GM10248 (cell line): ENCODE measurements at places on chromosomes 12 and 14.

- no peak for DNase-seq
Measured at GRCh38 chr12:11819643-11820042, 170.2 kb downstream of the ETV6 start.

DNA sequence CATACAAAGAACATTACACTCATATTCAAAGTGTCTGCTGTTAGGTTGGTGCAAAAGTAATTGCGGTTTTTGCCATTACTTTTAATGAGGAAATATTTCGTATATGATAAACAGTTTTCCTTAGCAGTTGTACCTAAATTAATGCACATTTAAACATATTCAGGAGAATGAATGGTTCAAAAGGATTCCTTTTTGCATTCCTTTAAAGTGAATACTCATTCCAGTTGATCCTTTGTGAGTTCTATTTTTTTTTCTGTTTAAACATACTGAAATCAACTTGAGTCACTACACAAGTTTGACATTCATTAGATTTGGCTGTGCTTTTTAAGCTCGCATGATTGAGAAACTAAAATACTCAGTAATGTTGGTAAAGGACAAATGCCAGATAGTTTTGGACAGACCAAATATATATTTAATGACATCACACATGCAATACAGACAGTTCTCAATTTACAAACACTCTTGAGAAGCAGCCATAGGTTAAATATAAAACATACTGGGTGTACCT lies 13.8 kb upstream of the SLC38A2 start:
- no peak for DNase-seq

GRCh38 chr12:52202361-52203078 lies 10.7 kb upstream of the KRT80 start:
- DNase-seq = no peak

GRCh38 chr12:130354407-130354806 lies 16.7 kb downstream of the PIWIL1 start:
- DNase-seq = no peak

GRCh38 chr12:115761784-115762183 lies 515.7 kb downstream of the MED13L start:
- no peak for DNase-seq

GRCh38 chr14:44995196-44995595 lies 33.2 kb downstream of the TOGARAM1 start:
- no peak for DNase-seq

DNA sequence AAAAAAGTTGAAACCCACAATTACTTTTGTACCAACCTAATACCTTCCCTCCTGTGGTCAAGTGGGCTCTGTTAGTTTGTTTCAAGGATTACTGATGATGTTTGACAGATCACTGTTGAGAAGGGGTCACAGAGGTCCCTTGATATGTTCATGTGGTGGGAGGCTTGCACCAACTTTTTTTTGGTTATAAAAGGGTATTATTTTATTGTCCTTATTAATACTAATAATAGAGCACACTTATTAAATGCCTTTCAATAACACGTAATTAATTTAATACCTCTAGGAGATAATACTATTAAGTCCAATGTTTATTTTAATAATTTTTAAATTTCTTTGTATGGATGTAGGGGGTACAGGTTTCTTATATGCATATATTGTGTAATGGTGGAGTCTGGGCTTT lies 4.4 kb downstream of the UBE3B start:
- DNase-seq = no peak

- no peak for DNase-seq
Measured at GRCh38 chr14:59303216-59303615, 114.7 kb downstream of the DAAM1 start.

GRCh38 chr14:104550861-104551728 lies 28.5 kb upstream of the C14orf180 start:
- no peak for DNase-seq

DNA sequence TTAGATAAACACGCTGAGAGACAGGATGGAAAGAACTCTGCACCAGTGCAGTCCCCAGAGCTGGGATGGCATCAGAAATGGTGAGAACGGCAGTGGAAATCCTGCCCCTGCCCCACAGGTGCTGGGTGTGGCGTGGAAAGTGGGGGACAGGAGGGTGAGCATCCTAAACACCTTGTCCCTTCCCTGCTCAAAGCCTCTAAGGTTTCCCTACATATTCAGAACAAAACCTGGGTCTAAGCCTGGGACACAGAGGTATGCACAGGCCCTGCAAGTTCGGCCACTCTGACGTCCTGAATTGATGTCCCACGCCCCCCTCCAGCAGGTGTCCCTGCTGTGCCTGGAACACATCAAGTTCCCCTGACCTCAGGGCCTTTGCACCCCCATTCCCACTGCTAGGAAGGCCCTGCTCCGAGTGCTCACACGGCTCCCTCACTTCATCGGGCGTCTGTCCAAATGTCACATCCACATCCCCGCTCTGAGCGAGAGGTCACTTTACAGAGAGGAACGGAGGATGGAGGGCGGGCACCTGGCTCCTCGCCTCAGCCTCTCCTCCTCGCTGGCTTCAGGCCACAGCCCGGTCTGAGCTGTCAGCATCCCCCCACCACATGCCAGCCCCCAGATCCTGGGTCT lies 38.5 kb upstream of the SFSWAP start:
- DNase-seq = no peak

DNA sequence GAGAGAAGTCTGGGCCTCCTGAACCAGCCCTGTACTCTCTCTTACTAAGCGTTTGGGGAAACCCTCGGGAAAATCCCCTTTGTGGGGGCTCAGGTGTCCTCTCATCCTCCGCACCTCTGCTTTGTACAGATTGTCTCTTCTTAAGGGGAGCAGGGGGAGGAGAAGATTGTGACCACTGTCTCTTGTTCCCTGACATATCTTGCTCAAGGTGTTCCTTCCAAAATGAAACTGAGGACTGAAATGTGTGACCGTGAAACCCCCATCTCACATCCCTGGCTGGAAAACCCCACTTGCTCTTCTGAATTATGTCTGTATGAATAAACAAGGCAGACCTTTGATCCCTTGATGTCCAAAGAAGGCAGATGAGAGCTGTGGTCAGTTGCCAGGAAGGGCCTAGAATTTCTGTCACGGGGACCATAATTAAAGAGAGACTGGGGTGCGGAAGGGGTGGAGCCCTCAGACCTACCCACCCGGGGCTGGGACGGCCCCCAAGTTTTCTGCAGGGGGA lies 369.8 kb downstream of the AACS start:
- DNase-seq = peak; percentile 72

DNA sequence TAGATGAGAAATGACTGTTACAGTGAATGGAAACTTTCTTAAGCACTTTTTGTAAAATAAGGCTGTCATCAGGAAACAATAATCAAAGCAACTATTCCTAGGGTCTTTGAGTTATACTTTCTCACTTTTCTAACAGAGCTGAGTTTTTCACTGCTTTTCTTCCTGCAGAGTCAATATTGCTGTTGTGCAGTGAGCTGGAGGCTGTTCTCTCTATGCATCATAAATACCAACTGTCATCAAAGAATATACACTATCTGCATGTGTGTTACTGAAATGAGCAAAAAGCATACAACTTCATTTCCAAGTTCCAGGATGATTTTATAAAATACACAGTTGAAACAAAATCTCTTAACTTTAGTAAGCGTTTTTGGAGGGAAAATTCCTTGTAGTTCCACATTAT lies 110.4 kb upstream of the CPSF6 start:
- DNase-seq = no peak

DNA sequence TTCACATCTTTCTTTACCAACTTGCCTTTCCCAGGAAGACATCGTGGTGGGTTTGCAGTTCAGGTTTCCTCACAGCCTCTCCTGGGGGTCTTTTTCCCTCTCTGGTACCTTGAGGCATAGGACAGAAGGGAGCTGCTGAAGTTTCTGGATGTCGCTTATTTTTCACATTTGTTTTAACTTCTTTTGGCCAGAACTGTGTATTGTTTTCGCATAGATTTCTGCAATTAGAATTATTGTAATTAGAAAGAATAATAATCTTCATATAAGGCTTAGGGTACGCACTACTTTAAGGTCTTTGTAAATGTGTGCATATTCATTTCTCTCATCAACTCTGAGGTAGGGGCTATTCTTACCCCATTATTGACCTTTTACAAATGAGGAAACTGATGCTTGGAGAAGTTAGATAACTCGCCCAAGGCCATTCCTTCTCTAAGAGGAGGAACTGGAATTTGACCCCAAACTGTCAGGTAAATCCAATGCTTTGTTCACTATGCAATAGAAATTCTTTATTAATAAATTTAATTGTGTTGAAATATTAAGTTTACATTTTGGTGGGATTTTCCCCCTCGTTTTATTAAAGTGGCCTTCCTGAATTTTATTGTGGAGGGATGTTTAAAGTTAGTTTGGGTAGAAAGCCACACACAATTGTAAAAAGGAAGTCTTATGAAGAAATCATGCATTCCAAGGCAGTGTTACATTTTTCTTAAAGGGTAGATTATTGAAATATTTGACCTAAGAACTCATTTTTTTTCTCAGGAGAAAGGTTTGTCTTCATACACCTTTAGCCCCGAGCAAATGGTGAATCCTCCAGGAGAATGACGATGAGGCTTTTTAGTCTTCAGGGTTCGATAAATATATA lies 12.1 kb upstream of the SLC38A2 start:
- DNase-seq = no peak

- DNase-seq = peak; percentile 50
Measured at GRCh38 chr12:116538076-116538591, 21.0 kb upstream of the MAP1LC3B2 start.

DNA sequence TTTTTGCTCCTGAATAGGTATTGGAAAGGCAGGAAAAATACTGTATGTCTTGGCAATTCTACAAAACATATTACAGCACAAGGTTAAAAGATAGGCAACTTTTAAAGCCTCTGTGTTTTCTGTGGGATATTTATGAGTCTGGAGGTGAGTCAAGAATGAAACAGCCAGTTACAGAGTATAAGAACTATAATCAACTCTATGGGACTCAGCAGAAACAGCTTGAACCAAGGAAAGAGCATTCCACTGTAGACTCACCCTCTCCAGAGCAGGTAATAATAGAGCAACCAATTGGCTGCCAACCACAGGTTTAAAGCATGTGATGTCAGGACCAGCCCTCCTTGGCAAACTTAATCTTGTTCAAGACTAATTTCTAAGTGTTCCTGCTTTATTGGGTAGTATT lies 100.5 kb upstream of the MDM1 start:
- no peak for DNase-seq

- peak; percentile 74 for DNase-seq
Measured at GRCh38 chr12:47717443-47718193, 7.7 kb downstream of the ENDOU start.

DNA sequence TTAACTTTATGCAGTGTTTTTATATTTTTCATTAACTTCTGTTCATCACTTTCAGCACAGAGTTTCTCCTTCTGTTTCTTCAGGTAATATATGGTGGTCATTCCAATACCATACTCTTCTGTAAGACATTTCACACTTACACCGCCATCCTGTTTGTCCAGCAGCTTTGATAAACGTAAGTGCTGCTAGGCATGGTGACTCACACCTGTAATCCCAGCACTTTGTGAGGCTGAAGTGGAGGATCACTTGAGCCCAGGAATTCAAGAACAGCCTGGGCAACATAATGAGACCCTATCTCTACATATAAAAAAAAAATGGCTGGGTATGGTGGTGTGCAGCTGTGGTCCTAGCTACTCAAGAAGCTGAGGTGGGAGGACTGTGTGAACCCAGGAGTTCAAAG lies 55.8 kb downstream of the EXOC5 start:
- no peak for DNase-seq

DNA sequence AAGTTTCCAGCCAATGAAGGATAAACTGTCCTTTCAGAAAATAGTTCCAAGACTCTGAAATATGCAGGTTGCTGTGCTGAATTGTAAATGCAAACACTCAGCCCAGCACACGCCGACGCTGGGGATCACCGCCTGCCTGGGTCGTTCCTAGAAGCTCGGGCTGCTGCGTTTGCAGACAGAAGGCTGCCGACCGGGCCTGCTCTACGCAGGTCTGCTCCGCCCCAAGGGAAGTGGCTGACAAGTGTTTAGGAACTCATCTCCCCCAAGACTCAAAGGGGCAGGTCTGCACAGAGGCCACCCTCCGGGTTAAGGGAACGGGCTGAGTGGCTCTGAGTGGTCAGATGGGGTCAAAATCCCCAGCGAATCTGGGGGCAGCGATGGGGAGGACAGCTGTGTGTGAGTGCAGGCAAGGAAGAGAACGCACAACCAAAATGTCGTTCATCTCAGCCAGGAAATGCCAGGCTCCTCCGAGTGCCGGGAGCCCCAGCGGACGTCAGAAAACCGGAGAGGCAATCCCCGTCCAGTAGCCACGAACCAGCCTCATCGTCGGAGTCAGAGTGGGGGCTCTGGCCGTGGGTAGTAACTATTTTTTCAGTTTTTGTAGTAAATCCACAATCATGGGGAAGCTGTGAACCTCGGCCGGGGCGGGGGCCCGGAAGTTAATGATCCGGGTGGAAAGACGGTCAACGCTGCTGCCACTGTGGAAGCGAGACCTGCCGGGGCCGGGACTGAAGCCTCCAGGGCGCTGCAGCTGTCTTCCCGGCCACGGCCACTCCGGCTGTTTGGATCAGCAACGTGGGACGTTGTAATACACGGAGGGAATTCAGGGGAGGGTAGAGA lies 6.0 kb downstream of the GALNT9 start:
- no peak for DNase-seq

- peak; percentile 67 for DNase-seq
Measured at GRCh38 chr12:19440019-19440858, 947 bp downstream of the AEBP2 start.

DNA sequence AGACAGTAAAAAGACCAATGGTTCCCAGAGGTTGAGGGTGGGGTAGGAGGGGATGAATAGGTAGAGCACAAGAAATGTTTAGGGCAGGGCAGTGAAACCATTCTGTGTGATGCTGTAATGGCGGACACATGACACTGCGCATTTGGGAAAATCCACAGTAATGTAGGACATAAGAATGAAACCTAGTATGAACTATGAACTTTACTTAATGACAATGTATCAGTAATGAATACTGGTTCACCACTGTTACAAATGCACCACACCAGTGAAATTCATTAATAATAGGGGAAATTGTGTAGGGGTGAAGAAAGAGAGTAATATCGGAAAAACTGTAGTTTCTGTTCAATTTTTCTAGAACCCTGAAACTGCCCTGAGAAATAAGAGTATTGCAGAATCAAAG lies 5.6 kb downstream of the ERH start:
- DNase-seq = peak; percentile 29

DNA sequence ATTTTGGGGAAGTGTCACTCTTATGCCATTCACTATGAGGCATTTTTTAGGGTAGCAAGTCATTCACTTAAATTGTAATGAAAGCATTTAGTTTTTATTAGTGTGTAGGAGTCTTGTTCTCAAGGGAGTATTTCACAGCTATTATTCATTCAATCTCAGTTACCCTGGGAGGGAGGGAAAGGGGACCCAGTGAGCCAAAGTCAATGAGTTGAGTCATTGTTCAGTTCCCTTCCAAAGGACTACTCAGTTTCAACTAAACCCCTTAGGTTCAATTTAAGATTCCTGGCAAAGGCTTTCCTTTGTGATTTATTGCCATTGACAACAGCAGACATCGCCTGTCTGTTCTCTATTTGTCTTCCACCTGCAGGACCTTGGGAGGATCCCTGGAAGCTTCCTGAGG lies 29.3 kb upstream of the RASSF8 start:
- no peak for DNase-seq

- DNase-seq = no peak
Measured at GRCh38 chr12:39605996-39606395, 13.6 kb downstream of the ABCD2 start.

- DNase-seq = no peak
Measured at GRCh38 chr14:74705613-74706500, 7.0 kb downstream of the AREL1 start.

- no peak for DNase-seq
Measured at GRCh38 chr14:63709589-63709988, 18.3 kb downstream of the SGPP1 start.
